Activated CD4-positive, alpha-beta T cell treated with anti-CD3 and anti-CD28 coated beads for 48 hours (primary cell): ENCODE measurements at places on chromosomes 5 and 9.
A peak's percentile ranks its signal among the peaks of the same experiment; 100 is the strongest.

GRCh38 chr5:54453046-54453445, 2.5 kb upstream of the HSPB3 start:
- DNase-seq: no peak

GRCh38 chr9:14051419-14051818, 262.5 kb downstream of the NFIB start:
- no peak for DNase-seq

- DNase-seq: peak; percentile 55
These were observed 802 bp downstream of the ITGA2 start for GRCh38 chr5:52989781-52990527.

GRCh38 chr9:91858213-91859030, 91.6 kb downstream of the ROR2 start:
- DNase-seq: no peak

DNA sequence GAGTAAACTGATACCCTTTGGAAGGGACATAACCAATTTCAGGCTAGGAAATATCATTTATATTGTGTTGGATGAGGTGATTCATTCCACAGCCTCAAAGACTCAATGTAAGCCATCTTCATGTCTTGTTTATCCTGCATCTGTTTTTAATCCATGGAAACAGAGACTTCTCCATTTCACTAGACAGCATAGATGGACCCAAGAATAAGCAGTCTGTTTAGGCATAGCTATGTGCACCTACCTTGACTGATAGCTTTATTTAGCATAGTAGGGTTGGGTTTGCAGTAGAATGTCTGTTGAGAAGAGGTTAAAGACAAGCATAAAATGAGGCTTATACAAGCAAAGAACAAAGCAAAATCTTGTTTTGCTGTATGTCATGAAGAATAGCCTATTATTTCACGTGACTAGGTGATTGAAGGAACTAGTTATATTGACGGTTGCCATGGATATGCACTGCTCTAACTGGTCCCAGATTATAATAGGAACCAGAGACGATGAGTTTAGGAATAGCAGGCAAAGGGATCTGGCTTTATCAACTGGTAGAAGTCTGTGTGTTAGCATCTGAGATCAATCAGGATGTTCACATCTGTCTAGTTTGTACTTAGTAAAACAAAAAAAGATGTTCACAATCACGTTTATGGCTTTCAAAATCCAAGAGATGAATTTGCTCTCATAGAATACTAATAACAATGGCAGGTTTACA, 154.8 kb upstream of the KLF9 start:
- DNase-seq: no peak

DNA sequence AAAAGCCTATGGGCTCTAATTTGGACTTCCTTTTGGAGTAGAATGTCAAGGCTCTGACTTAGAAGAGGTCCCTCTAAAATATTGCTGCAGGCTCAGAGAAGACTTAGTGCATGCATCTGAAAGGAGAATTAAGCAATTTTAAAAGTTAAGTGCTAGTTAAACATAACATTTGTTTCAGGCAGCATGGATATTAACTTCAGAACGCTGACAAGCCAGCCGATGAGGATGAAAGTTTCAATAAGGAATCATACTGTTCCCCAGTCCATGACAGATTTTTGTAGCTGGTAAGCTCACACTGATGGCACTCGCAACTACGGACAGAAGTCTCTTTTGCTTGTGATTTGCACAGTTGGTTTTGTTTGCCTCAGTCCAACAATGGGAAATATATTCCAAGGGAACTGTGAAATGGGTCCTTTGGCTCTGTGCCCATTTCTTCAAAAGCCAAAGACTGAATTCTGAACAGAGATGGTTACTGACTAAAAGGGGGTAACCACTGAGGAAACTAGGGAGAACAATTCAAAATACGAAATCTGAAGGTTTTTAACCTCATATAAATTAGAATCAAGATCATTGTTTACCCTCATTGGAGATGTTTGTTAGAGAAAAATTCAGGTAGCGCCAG, 47.6 kb downstream of the DCP2 start:
- no peak for DNase-seq

- peak; percentile 17 for DNase-seq
These were observed 140.8 kb downstream of the TSSK1B start for GRCh38 chr5:113293975-113294310.

DNA sequence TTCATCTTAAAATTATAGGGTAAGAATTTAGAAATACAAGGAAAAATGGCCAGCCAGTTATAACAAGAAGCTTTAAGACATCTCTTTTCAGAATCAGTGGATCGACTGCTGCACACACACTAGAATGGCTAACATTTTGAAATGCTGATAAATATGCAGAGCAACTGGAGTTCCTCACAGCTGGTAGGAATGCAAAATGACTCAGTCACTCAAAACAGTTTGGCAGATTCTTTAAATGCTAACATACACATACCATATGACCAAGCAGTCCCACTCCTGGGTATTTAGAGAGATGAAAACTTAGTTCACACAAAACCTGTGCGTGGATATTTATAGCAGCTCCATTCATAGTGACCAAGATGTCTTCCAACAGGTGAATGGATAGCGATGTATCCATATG, 23.2 kb upstream of the PSAT1 start:
- no peak for DNase-seq

- no peak for DNase-seq
These were observed 1.0 kb upstream of the FAM13B start for GRCh38 chr5:138033907-138034306.

- no peak for DNase-seq
These were observed 55.5 kb upstream of the OSMR start for GRCh38 chr5:38790268-38790667.

DNA sequence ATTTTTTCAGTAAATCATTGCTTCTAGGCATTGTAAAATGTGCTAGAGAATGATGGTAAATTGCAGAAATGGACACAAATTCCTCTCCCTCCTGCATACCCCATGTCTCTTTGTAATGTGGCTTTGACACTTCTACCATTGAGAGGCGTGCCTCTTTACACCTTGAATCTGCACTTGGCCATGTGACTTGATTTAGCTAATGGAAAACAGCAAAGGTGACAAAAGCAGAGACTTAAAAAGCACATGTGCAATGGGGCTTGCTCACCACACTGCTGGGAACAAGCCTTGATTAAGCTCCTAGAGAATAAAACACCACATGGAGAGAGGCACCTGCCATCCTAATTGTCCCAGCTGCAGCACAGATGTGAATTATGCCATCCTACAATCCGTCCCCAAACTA, 69.9 kb upstream of the NAA35 start:
- DNase-seq: no peak

- no peak for DNase-seq
These were observed 7.0 kb upstream of the MTAP start for GRCh38 chr9:21795483-21795882.
